Pulmonary artery endothelial cell (primary cell): ENCODE measurements at places on chromosomes 4 and X. TPM values are rescaled to one million over a fixed set of nuclear protein-coding genes. Genes with fewer than 3 reads are reported as not detected.

The SOWAHB gene
- total RNA-seq = not detected in 2 replicates

GRCh38 chrX:39065051-39065871 is 264.0 kb downstream of the MID1IP1 start:
- DNase-seq = no peak

DNA sequence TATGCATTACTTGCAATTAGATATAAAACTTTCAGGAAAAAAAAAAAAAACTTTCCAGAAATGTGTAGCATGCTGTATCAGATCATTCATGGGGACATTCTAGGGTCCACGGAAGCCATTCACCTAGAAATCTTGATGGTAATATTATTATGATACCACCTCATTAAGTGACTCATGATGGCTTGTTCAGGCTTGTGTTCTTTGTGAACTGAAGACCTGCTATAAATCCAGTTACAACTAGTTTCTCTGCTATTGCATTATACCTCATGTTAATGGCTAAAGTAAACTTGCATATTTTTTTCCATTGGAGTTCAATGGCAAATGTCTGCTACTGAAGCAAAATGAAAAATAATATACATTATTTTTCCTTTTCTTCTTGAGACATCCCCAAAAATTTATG is 35.3 kb upstream of the PTPN13 start:
- no peak for DNase-seq

GRCh38 chrX:103446665-103447302 is 70.4 kb downstream of the BEX3 start:
- no peak for DNase-seq

The TMSB15C gene
- total RNA-seq = 2.5 and 3.1 TPM in 2 replicates

DNA sequence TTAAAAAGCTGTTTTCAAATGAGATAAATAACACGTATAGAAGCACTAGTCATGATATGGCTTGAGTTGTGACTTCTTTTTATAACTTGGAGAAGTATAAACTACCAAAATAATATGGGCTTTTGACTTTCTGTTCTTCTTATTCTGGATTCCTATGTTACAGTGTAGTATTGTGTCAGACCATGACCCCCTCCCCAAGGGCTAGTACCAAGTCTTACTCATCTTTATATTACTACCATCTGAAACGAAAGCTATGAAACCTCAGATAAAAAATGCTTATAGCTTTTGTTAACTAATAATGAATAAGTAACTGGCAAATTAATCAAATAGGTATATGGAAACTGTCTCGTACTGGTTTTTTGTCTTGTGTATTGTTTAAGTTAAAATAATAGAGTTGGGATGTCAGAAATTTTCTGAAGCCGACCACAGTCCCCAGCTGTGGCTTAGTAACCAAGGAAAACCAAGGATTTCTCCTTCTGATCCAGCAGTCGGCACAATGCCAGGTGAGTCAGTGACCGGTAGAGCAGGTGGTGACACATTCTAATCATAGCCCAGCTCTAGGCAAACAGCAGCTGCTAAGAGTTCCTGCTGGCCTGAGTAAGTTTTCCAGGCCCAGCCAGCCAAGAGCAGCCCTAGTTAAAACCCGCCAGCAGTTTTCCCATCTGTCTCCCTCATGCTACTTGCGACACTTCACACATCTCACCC is 163.3 kb upstream of the PRDX4 start:
- DNase-seq = peak; percentile 39

GRCh38 chr4:78585633-78586032 is 34.1 kb downstream of the ANXA3 start:
- no peak for DNase-seq
